Activated T-cell treated with anti-CD3 and anti-CD28 coated beads for 24 hours (primary cell): ENCODE measurements at places on chromosomes 3 and 15.

GRCh38 chr3:43522727-43523362 lies 99.0 kb downstream of the ANO10 start:
- no peak for DNase-seq

DNA sequence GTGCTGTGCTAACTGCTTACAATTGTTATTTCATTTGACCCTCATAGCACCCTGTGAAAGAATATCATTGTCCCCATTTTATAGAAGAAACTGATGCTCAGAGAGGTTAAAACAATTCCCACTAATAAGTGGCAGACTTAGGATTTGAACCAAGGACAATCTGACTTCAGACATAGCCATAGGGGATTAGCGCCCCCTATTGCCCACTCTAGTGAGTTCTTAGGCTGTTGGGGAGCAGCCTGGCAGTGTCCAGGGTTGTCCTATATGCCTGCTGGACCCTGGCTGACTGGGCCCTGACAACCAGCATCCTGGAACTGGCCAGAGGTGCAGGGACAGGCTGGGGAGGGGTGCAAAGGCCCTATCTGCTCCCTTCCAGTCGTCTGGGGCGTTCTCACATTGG lies 15.4 kb downstream of the DPH3 start:
- no peak for DNase-seq

GRCh38 chr3:89787485-89787884 lies 680.1 kb downstream of the EPHA3 start:
- no peak for DNase-seq

DNA sequence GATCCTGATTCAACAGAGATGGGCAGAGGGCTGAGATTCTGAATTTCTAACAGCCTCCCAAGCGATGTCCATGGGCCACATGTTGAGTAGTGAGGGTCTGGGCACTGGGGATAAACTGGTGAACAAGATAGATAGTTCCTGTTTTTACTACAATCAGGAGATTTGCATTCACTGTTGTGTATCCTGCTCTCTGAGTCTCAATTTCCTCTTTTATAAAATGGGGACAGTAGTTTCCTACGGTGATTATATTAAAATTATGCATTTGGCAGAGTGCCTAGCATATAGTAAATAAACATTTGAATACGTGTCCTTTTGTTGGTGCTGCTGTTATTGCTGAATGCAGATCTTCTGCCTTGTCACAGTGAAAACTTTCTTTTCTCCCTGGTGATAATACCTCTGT lies 102.5 kb downstream of the MYH15 start:
- DNase-seq = no peak

GRCh38 chr3:59502806-59503205 lies 453.0 kb upstream of the CFAP20DC start:
- DNase-seq = peak; percentile 37

DNA sequence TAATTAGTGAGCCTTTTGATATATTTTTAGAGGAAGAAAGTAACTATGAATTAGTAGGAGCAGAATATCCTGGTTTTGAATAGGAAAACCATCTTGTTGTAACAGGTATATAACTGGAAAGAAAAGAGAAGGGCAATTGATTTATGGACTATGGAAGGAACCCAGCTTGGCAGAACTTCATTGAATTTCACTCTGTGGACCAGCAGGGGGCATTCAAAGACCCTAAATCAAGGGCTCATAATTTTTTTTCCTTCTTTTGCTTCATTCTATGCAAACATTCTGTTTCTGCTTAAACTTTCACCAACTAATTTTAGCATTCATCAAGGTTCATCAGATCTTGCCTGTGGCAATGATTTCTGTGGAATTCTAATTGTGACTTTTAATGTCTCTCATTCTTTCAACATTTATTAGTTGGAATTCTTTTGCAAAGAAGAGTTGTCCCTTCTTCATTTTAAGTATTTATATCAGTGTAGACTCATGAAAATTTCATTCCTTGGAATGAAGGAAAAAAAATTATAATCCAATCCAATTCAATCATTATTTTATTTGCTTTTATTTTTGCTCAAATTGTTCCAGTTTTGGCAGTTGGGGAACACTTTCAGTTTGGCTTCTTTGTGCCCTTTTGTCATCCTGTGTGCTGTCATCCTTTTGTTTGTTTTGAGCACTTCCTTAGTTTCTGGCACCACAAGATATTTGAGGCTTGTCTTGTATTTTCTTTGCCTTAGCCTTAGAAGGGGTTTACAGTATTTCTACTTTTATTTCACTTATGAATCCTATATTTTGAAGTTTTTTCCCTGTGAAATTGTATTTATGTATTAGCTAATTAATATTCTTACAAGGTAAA lies 30.4 kb downstream of the NXPE3 start:
- DNase-seq = peak; percentile 20

DNA sequence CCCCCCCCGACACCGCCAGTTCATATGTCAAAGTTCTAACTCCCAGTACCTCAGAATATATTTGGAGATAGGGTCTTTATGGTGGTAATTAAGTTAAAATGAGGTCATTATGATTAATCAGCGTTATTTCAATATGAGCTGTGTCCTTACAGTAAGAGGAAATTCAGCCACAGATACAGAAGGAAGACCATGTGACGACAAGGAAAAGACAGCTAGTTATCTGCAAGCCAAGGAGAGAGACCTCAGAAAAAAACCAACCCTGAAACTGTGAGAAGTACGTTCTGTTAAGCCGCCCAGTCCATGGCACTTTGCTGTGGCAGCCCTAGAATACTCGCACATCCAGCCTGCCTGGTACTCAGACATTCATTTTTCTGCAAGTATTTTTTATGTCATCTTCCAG lies 62.3 kb upstream of the ARL8B start:
- DNase-seq = no peak

GRCh38 chr3:14256561-14257342 lies 78.1 kb downstream of the LSM3 start:
- no peak for DNase-seq

DNA sequence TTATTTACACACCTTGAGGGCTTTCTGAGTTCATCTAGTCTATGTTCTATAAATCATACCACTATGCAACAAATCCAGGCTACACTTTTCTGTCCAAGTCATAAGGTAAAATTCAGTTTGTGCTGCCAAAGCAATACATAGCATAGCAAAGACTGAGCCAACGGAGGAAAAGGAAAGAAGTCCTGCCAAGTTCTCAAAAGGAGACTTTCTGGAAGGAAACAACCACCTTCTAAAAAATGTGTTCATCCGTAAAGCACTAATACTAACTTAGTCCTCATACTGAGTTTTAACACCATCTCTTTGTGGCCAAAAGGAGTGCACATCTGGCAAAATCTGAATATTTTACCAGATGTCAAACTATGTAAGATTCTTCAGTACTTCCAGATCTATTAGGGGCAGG lies 620.2 kb downstream of the RBMS3 start:
- DNase-seq = no peak
